ENCODE measurements at places on chromosomes 7 and 10.
A peak's percentile ranks its signal among the peaks of the same experiment; 100 is the strongest.

DNA sequence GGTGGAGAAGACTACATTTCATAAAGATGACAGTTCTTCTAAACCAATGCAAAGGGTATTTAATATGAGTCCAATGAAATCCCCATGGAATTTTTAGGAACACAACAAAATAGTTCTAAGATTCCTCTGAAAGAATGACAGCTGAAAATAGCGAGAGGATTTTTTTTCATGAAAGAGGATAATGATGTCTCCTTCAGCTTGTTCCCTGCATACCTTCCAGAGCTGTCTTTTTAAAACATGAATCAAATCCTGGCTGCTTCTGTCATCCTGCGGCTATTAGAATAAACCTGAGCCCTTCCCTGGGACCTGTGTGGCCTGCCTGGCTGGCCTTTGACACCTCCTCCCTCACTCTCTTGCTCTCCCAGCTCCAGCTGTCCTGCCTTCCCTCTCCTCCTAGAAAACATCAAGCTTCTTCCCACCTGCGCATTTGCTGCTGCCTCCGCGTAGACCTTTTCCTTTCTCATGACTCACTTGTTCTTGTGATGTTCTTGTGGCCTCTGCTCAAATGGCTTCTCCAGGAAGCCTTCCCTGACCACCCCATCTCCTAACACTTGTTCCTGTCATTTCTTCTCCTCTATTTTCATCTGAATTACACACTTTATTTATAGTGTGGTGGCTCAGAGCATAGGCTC, 57.4 kb downstream of the EEPD1 start:
- no peak for DNase-seq

DNA sequence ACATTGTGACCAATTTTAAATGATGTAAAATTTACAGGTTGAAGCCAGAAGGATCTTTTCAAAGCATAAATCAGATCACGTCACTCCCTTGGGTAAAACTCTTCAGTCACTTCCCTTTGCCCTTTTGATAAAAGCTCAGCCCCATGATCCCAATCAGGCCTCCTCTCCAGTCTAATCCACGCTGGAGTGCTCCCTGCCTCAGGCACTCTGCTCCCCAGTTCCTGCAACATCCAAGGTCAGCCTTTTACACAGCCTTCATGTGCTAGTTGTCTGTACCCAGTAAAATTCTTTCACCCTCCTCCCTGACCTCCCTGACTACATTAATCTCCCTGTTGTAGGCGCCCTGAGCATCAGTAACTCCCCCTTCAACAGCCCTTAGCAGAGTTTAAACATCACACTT, 14.1 kb downstream of the ELMO1 start:
- no peak for DNase-seq

DNA sequence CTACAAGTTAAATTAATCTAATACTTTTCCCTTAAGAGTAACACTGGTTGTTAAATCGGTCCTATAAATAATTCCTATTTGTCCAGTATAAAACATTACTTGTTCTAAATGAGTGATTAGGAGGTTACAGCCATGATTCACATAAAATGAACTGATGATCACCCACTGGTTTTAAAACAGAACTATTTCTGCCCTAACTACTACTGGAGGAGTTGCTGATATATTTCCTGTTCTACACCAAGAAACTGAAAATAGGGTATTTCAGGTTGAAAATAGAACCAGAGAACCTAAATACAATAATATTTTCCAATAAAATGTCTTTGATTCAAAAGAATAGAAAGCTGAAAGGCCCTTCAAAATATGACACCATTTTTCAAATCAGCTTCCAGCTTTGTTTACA, 30.9 kb downstream of the DNAJC1 start:
- DNase-seq: no peak

DNA sequence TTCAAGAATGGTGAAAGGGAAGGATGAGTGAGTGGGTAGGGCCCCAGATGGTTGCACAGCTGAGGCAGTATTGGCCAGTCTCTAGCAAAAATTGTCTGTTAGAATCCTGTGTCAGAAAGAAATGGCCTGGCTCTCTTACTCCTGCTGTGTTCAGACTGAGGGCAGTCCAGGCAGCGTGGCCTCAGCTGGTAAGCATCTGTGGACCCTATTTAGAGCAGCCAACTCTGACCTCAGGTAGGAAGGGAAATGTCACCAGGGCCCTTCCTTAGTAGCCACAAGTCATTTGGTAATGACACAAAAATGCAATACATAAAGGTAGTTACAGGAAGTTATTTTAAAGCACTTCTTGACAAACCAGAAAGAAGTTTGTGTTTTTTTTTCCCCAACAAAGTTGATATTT, 1194.7 kb downstream of the CNTNAP2 start:
- DNase-seq: no peak

- DNase-seq: no peak
These were observed 72.4 kb downstream of the ARID5B start for GRCh38 chr10:61973906-61974305.

DNA sequence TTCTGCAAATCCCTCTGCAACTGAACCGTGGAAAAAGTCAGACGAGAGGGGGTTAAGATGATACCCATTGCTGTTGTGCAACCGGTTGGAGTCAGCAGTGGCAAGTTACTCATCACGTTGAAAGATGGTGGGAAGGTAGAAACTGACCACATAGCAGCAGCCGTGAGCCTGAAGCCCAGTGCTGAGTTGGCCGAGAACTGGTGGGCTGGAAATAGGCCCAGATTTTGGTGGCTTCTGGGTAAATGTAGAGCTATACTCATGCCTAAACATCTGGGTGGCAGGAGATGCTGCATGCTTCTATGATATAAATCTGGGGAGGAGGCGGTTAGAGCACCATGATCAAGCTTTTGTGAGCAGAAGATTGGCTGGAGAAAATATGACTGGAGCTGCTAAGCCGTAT, 78.6 kb downstream of the ARL5B start:
- DNase-seq: no peak

GRCh38 chr10:35575640-35576039, 29.5 kb upstream of the GJD4 start:
- no peak for DNase-seq

DNA sequence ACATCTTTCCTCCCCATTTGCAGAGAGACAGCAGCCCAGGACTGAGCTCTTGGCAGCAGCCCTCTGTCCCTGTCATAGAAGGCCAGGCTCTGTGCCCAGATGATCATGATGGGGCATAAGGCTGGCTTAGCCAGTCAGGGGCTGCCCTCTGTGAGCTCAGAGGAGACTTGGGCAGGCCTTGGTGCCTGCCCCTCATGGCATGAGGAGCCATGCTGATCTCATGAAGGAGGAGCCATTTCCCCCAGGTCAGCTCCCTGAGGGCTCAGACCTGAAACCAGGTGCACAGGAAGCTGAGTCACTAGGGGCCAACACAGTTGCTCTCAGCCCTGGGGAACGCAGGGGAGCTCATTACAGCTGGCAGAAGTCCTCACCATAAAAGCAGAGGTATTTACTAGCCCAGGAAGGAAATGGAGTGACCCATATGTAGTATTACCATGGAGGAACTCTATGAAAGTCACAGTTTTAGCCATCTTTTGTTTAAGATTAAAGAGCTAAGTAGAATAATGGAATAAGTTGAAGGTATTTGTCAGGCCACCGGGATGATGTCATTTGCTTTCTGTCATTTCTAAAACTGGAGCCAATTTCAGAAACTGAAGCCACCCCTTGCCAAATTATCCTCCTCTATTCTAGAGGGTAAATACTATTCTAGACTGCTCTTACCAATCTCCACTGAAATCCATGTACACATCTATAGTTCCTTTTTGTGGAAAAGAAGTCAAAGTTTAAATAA, 362.4 kb upstream of the ZNF32 start:
- no peak for DNase-seq

GRCh38 chr10:72831696-72832409, 61.7 kb upstream of the OIT3 start:
- DNase-seq: no peak

- no peak for DNase-seq
These were observed 19.8 kb downstream of the CCNY start for GRCh38 chr10:35355971-35356724.

DNA sequence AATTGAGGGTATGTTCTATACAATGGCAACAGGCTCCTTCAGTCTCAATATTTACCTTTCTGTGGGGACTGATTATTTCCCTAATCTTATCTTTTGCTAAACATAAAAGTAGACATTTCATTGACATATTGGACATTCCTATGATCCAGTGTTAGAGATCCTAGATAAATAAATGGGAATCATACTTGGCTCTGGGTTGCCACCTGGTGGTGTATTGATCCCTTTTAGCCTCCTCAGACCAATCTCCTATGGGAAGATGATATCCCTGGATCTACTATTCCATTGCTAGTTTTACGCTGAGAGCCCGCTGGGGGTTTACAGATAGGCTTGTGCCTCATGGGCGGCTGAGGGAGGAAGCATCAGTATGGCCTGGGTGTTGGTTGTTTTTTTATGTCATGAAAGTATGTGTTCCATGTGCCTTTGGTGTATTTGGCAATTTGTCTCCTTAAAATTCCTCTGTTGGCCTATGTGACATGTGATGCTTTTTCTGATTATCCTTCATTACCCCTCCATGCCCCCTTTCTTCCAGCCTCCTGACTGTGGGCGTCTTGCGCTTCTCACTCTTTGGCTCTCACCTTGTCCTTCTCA, 18.8 kb downstream of the CELF2 start:
- no peak for DNase-seq

DNA sequence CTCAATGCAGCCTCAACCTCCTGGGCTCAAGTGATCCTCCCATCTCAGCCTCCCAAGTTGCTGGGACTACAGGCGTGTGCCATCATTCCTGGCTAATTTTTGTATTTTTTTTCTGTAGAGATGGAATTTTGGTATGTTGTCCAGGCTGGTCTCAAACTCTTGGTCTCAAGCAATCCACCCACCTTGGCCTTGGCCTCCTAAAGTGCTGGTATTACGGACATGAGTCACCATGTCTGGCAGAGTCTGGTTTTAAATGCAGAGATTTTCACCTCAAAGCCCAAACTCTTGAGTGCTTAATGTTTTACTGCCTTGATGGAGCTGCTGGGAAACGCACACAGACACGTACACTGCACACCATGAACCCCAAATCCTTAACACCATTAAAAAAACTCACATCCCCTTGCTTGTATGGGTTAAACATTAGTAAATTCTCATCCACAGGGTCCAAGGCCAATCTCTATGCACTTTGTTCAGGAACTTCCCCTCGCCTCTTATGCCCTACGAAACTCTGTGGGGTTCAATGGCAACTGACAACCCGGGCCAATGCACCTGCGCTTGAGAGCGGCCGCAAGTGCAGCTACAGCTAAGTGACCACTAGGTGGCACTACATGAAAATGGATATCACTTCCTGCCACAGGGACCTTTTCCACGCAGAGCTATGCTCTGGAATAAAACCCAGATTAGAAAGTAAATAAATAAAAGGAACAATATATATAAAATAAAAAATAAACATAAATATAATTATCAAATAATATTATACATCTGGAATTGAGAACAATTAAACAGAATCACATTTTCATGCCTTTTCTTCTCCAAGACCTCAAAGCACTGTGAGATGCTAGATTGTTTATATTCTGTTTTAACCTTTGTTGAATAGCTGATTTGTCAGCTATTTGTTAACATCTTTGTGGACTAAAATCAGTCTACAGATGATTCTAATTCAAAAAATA, 66.9 kb upstream of the AFAP1L2 start:
- DNase-seq: peak; percentile 62

DNA sequence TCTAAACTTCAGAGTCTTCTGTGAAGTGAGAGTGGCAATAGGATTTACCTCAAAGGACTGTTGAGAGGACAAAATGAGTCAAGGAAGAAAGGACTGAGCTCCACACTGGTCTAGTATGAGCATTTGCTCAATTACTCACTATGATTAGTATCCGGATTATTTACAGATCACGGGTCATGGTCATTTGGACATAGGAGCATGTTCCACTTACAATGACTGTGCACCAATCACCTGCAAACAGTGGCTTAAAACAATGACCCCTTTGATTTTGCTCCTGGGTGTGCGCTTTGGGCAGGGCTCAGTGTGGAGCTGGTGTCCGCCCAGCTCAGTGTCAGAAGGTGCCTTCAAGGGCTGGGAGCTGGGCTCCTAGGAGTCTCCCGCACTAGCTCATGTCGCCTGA, 225.4 kb downstream of the TCERG1L start:
- no peak for DNase-seq

- no peak for DNase-seq
These were observed 233.1 kb upstream of the IGFBP3 start for GRCh38 chr7:46153951-46154787.

- DNase-seq: no peak
These were observed 34.2 kb downstream of the PUS7 start for GRCh38 chr7:105487579-105488571.

DNA sequence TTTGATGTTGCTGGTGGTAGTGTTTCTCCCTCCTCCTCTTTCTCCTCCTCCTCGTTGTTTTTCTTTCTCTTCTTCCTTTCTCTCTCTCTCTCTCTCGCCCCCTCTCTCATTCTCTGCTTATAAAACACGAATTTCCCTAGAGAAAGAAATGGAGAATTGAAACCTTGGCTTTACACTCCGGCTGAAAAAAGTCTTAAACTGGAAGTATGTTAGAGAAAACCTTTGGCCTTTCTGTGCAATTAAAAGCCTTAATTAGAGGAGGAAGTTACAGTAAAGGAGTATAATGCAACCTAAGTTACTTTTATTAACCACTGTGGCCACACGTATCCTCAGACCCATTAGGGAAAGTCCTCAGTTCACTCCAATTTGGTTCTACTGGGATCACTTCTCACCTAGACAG, 501.7 kb upstream of the SORCS1 start:
- DNase-seq: no peak

- no peak for DNase-seq
These were observed 164.6 kb upstream of the ZMIZ1 start for GRCh38 chr10:78904196-78904595.

DNA sequence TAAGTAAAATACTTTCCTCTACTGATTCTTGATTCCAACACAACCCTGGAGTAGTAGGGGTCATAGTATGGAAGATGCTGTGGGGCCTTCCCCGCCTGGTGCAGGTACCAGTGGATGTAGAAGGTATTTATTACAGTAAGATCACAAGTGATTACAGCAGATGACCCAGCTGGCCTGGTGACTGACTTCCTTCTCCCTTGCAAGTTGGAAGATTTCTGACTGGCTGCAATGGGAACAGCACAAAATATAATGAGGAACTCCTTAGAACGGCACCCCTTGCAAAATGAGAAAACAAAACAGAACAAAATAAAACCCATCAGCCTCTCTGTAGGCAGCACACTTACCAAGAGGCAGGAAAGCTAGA, 61.7 kb upstream of the TARP start:
- DNase-seq: no peak

GRCh38 chr7:103297837-103298179, 573 bp downstream of the PMPCB start:
- DNase-seq: no peak
